ENCODE measurements at places on chromosomes 4 and X. TPM values are rescaled to one million over a fixed set of nuclear protein-coding genes. Genes with fewer than 3 reads are reported as not detected.

DNA sequence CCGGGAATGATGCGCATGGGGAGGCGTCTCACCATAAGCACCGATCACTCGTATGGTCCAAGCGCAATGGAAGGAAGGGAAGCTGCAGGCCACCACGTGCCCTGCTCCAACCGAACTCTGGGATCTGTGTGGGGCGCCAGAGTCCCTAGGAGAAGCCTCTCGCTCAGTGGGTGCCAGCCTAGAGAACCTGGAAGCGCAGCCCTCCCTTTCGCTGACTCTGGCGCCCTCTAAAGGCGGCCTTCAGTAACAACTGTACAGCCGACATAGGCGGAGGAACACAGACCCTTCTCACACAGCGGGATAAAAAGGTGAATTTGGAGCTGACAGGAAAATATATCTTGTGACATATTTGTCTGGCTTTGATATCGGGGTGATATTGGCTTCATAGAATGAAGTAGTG, 76.0 kb downstream of the INTS6L start:
- no peaks in the 10 kb centered on the region for H3K36me3 ChIP-seq
- H3K27ac ChIP-seq: no peak overlapping the region
- no peak overlapping the region for H3K4me3 ChIP-seq
- H3K27me3 ChIP-seq: peaks cover 2% of the 10 kb centered on the region

DNA sequence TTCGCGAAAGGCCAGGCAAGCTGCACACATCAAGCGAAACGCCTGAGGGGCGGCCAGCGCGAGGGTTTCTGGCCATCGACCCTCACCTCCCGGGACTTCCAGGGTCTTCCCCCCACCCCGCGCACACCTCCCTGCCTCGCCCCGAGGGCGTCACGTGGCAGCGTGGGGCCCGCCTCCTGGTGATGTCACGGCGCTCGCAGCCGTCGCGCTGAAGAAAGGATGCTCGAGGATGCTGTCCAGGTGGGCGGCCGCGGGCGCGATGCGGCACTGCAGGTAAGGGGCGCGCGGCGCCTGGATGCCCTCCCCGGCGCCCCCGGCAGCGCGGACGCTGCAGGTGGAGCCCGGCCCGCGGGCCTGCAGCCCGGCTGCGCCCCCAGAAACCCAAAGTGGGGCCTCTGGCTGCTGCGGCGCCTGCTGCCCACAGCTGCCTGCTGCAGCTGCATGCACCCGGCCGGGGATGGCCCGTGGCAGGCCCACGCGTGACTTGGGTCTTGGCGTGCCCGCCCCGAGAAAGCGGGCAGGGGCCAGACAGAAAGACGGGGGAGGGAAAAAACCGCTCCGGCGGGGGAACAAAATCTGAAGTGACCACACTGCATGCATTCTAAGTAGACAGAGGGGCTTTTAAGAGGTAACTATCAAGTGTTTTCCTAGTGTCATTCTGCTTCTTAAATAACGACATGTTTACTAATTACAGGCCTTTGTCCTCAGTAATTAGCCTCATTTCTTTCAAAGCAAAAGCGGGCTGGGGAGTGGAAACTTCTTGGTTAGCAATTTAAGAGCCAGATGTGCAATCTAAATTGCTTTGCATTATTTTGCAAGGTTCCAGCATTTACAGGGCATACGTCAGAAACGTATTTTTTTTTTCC, 1.7 kb downstream of the CLCN4 start:
- DNase-seq: peak; percentile 22
- H3K4me1 ChIP-seq: peaks cover 11% of the 10 kb centered on the region
- peaks cover 39% of the 10 kb centered on the region for H3K27me3 ChIP-seq
- H3K4me3 ChIP-seq: no peak overlapping the region

GRCh38 chr4:24032371-24032989, 142.6 kb upstream of the PPARGC1A start:
- H3K36me3 ChIP-seq: no peaks in the 10 kb centered on the region
- no peak overlapping the region for H3K4me3 ChIP-seq
- H3K4me1 ChIP-seq: no peaks in the 10 kb centered on the region
- no peak for DNase-seq
- no peaks in the 10 kb centered on the region for H3K27me3 ChIP-seq
- H3K27ac ChIP-seq: no peak overlapping the region

ZNF185 gene
- 1.6 TPM for total RNA-seq

ATP1B4 gene
- total RNA-seq: not detected

GRCh38 chrX:43525901-43526610, 130.0 kb upstream of the MAOA start:
- H3K27ac ChIP-seq: no peak overlapping the region
- peaks cover 1% of the 10 kb centered on the region for H3K4me1 ChIP-seq

ANXA3 gene
- total RNA-seq: 0.90 TPM

ADH7 gene
- total RNA-seq: not detected

NMU gene
- total RNA-seq: not detected

SPANXN3 gene
- total RNA-seq: not detected

GRCh38 chrX:21845096-21845495, 5.7 kb downstream of the MBTPS2 start:
- peaks cover 24% of the 10 kb centered on the region for H3K36me3 ChIP-seq
- no peak for DNase-seq
- H3K27ac ChIP-seq: no peak overlapping the region
- peaks cover 10% of the 10 kb centered on the region for H3K4me1 ChIP-seq

- H3K27me3 ChIP-seq: no peaks in the 10 kb centered on the region
- H3K4me1 ChIP-seq: peaks cover 2% of the 10 kb centered on the region
- no peak overlapping the region for H3K27ac ChIP-seq
- H3K4me3 ChIP-seq: no peak overlapping the region
- no peak for DNase-seq
- H3K36me3 ChIP-seq: no peaks in the 10 kb centered on the region
These were observed 11.4 kb downstream of the RNF175 start for GRCh38 chr4:153748378-153748777.

DNA sequence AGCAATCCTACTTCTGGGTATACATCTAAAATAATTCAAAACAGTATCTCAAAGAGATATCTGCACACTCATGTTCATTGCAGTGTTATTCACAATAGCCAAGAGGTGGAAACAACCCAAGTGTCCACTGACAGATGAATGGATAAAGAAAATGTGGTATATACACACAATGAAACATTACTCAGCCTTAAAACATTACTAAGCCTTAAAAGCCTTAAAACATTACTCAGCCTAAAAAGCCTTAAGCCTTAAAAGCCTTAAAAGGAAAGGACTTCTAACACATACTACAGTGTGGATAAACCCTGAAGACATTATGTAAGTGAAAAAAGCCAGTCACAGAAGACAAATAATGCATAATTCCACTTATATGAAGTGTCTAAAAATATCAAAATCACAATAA, 40.3 kb upstream of the TFDP3 start:
- no peaks in the 10 kb centered on the region for H3K36me3 ChIP-seq
- no peaks in the 10 kb centered on the region for H3K27me3 ChIP-seq
- no peaks in the 10 kb centered on the region for H3K4me1 ChIP-seq
- no peak overlapping the region for H3K27ac ChIP-seq
- H3K4me3 ChIP-seq: no peak overlapping the region

GRCh38 chrX:151695583-151696340, 504 bp downstream of the PRRG3 start:
- peaks cover 16% of the 10 kb centered on the region for H3K27me3 ChIP-seq
- DNase-seq: no peak
- H3K4me1 ChIP-seq: no peaks in the 10 kb centered on the region
- no peaks in the 10 kb centered on the region for H3K36me3 ChIP-seq
- no peak overlapping the region for H3K27ac ChIP-seq

DNA sequence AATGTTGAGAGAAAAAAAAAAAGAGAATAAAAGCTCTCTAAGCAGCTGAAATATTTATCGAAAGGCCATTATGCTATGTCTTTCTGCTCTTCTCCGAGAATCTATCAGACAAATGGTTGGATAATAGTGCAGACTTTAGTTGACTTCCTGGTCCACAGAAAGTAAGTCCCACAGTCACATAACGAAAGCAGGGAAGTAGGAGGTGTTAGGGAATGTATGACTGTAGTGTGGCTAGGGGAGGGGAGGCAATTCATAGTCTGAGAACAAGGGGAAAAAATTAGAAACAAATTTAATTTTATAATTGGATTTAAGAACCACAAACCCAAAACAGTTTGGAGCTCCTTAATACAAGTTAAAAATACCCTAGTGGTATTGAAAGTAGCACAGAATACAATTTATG, 79.7 kb upstream of the VEGFC start:
- H3K36me3 ChIP-seq: no peaks in the 10 kb centered on the region
- no peak overlapping the region for H3K4me3 ChIP-seq
- DNase-seq: no peak
- H3K27ac ChIP-seq: no peak overlapping the region

RASGEF1B gene
- 6.1 TPM for total RNA-seq

HEPH gene
- 0.20 TPM for total RNA-seq

DNA sequence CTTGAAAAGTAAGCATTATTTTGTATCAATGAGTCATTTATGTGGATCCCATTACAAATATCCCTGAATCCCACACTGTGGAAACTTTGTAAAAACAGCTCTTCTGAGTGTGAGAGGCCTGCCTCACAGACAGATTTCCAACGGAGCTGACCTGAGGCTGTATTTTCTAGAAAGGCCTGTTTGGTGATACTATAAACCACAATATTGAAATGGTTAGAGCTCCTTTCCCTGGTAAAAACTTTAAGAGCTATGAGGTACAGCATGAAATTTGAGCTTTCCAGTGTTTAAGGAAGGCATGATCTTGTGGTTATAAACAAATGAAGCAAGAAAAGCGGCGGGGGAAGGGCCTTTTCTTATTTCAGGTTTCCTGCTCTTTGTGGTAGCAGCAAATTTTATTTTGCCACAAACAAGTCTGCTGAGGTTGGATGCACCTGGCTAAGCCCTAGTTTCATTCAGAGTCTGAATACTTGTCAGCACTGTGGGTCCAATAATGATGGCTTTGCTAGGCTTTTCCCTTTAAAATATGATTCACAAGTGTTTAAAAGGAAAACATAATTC, 86.8 kb upstream of the ETNPPL start:
- H3K27ac ChIP-seq: no peak overlapping the region
- no peaks in the 10 kb centered on the region for H3K36me3 ChIP-seq
- peak; percentile 45 for DNase-seq
- no peak overlapping the region for H3K4me3 ChIP-seq
- peaks cover 15% of the 10 kb centered on the region for H3K4me1 ChIP-seq

SLC6A14 gene
- not detected for total RNA-seq

DNA sequence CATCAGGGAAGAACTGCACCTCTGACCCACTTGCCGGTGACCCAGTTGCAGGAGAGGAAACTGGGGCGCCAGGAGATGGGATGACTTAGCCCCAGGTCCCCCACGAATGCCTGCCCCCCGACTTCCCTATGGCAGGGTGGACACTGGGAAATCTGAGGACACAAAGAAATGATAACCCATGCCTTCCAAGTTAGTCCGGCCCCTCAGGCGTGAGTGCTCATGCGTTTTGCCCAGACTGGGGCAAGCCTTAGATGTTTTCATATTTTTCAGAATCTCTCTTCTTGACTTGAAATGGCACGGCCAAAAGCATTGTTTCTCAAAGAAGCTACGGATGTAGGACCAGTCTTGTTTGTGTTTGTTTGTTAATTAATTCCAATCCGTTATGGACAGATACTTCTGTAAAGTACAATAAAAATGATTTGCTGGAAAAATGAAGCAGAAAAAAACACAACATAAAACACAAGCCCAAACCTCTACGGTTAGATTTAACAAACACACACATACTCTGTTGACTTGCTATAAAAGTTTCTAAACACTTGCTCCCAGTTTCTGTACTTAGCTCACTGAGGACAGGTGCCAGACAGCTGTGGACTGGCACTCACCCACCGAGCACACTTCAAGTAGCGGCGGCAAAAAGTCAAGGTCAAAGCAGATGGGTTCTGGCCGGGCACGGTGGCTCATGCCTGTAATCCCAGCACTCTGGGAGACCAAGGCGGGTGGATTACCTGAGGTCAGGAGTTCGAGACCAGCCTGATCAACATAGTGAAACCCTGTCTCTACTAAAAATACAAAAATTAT, 341.5 kb downstream of the BCOR start:
- H3K4me3 ChIP-seq: no peak overlapping the region
- H3K27ac ChIP-seq: no peak overlapping the region
- peaks cover 17% of the 10 kb centered on the region for H3K4me1 ChIP-seq
- H3K36me3 ChIP-seq: no peaks in the 10 kb centered on the region

ANXA5 gene
- 31.4 TPM for total RNA-seq

DNA sequence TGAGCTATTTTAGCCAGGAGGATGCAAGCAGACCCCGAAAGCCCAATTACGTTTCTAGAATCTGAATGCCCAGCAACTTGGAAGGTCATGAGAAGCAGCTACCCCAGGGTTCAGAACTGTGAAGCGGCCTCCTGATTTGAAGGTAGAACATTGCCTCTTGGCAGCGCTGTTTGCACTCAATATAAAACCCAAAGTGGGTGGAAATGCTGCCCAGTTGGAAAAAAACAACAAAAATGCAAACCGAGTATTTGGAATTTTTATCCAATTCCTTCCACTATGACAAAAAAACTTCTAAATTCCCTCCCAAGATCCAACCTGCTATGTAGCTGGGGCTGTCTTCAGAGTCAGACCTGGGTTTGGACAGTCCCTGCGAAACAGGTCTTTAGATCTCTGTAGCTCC, 103.3 kb upstream of the RBPJ start:
- peaks cover 8% of the 10 kb centered on the region for H3K27me3 ChIP-seq
- no peak overlapping the region for H3K4me3 ChIP-seq
- H3K36me3 ChIP-seq: no peaks in the 10 kb centered on the region
- H3K4me1 ChIP-seq: peaks cover 6% of the 10 kb centered on the region

- no peak overlapping the region for H3K27ac ChIP-seq
- H3K4me3 ChIP-seq: no peak overlapping the region
- peaks cover 18% of the 10 kb centered on the region for H3K27me3 ChIP-seq
- H3K36me3 ChIP-seq: no peaks in the 10 kb centered on the region
These were observed 4.8 kb downstream of the CXCL3 start for GRCh38 chr4:74033739-74034138.

CSN3 gene
- not detected for total RNA-seq

- no peak overlapping the region for H3K27ac ChIP-seq
- no peak for DNase-seq
- H3K4me1 ChIP-seq: peaks cover 27% of the 10 kb centered on the region
- no peak overlapping the region for H3K4me3 ChIP-seq
- no peaks in the 10 kb centered on the region for H3K36me3 ChIP-seq
These were observed 178.1 kb upstream of the LEF1 start for GRCh38 chr4:108346818-108347210.

TMEM255A gene
- total RNA-seq: not detected

- peaks cover under 1% of the 10 kb centered on the region for H3K36me3 ChIP-seq
- H3K27me3 ChIP-seq: peaks cover 10% of the 10 kb centered on the region
- H3K4me3 ChIP-seq: no peak overlapping the region
- peaks cover 7% of the 10 kb centered on the region for H3K4me1 ChIP-seq
- DNase-seq: no peak
These were observed 24.2 kb downstream of the ATP5ME start for GRCh38 chr4:649751-650310.

RBM47 gene
- total RNA-seq: 0.13 TPM

Data from activated CD8-positive, alpha-beta T cell treated with anti-CD3 and anti-CD28 coated beads for 36 hours (primary cell).